ENCODE measurements at places on chromosomes 2 and 18.
A peak's percentile ranks its signal among the peaks of the same experiment; 100 is the strongest.

DNA sequence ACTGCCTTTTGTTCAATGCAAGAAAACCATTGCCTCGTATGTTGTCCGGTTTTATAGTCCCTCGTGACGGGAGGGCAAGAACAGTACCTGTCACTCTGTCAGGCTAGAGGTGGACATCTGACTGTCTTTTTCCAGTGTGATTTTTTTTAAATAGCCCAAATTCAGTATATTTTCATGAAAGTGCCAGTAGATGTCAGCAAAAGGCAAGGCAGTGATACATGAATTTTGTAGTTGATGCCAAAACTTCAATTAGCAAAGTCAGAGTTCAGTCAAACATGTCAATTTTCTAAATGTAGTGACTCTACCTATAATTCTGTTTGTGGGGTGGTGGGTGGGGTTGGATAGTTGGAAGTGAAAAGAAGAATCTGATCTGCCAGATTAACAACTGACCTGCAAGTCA lies 296.0 kb upstream of the MC4R start:
- no peak for DNase-seq

- peak; percentile 33 for DNase-seq
Measured at GRCh38 chr2:63544017-63544627, 44.2 kb downstream of the WDPCP start.

GRCh38 chr2:30721241-30721640 lies 86.0 kb downstream of the CAPN13 start:
- no peak for DNase-seq

DNA sequence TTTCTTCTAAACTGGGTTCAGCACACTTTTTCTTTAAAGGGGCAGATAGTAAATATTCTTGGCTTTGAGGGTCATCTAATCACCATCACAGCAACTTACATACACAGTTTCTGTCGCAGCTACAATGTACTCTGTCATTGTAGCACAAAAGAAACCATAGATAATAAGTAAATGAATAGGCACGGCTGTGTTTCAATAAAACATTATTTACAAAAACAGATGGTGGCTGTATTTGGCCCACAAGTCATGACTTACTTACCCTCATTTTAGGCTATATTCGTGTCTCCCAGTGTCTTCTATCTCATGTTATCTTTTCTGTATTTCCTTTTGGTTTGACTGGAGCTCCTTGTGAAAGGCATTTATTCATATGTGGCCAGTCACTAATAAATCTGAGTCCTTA lies 168.3 kb downstream of the MAP2 start:
- DNase-seq = no peak

GRCh38 chr18:26307161-26307773 lies 81.0 kb downstream of the TAF4B start:
- peak; percentile 61 for DNase-seq
